Ovary (tissue), 10 donors: ENCODE measurements at places on chromosomes 3 and 15. TPM values are rescaled to one million over a fixed set of nuclear protein-coding genes. Genes with fewer than 3 reads are reported as not detected.

Gene TM4SF18
- total RNA-seq = 2.6 TPM

Gene CELSR3
- 0.23 TPM for total RNA-seq

Gene PLXND1
- total RNA-seq = 21.7 TPM

DNA sequence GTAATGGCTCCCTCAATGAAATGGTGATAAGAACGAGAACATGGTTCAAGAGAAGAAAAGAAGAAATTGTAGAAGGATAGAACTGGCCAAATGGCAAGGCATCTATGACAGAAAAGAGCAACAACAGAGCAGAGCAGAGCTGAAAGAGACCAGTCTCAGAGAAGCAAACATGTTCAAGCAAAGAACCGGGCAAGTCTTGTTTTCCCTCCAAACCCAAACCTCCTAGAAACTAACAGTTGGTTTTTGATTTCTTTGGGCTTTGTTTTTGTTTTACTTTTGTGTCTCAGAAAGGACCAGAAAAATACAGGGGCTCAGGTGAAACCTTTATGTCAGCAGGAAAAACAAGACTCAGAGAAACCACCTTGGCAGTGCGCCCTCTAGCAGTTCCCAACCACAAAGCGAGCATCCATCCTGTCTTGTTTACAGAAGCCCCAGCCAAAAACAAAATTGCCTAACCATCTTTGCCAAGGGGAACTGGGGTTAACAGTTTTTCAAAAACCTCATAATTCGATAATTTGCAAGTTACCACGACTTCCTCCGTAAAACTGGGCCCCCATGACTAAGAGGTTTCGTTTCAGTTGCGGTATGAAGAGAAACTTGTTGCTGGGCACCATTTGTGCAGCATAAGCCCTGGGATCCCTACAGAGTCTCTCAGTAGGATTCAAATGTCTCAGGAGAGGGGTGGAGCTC lies 159.2 kb upstream of the SLC24A5 start:
- no peak for DNase-seq

DNA sequence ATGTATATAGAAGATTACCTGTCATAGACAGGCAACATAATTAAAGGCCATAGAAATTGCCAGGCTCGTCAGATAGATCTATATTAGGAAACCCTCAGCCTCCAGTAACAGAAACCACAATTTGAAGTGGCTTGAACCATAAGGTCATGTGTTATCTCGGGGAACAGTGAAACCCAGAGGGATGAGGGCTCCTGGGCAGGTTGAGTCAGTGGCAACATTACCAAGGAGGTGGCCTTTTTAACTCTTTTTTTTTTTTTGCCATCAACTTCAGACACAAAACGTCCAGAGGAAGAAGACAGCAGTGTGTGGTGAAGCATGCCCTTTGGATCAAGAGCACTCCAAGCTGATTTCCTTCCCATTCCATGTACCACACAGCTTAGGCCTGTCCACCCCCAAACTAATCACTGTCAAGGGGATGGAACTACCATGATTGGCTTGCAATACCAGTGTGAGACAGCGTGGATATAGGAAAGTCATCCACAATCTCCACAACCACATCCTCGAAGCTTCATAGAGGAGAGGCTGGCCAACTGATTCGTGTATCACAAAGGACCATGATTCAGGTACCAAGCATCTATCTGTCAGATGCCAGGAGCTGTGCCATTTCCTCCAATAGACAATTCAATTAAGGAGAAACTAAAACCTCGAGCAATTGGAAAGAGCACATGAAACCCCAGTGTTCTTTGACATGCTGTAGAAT lies 999 bp upstream of the KIF7 start:
- no peak for DNase-seq
